ENCODE measurements at places on chromosomes 7 and 10.
A peak's percentile ranks its signal among the peaks of the same experiment; 100 is the strongest.

DNA sequence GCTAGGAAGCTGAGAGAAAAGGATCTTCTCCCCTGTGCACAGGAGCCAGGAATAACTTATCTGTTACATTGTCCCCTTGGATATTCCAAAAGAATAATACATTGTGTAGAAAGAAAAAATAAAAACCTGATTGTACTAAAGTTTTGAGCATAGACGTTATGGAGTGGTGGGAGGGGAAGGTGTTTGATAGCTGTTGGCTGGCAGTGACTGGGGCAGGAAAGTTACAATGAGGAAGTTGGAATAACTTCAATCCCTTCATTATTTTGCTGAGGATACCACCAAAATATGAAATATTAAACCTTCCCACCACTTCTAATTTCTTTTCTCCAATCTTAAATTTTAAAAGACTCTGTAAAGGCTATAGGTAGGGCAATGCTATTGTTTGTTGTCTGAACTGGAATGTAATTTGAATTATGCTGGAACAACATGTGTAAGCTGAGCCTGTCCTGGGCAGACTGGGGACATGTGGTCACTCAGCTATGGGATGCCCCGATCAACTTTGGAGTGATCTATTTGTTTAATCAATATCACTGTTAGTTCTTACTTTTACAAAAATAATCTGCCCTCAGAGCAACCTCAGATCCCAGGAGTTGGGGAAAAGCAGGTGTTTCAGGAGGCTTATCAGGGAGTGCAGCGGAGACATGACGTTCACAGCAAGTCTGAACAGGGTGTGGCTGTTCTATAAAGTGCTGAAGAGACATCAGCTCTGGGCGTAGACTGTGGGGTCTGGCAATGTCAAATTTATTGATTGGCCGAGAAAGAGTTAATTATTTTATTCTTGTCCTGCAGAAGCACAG is 20.8 kb downstream of the CYP3A43 start:
- no peak for DNase-seq

GRCh38 chr7:2680792-2681490 is 7.1 kb upstream of the AMZ1 start:
- peak; percentile 49 for DNase-seq

GRCh38 chr10:92001995-92002394 is 78.4 kb downstream of the BTAF1 start:
- DNase-seq, result no peak

- DNase-seq, result no peak
Measured at GRCh38 chr7:31633894-31634494, 53.0 kb upstream of the PPP1R17 start.

DNA sequence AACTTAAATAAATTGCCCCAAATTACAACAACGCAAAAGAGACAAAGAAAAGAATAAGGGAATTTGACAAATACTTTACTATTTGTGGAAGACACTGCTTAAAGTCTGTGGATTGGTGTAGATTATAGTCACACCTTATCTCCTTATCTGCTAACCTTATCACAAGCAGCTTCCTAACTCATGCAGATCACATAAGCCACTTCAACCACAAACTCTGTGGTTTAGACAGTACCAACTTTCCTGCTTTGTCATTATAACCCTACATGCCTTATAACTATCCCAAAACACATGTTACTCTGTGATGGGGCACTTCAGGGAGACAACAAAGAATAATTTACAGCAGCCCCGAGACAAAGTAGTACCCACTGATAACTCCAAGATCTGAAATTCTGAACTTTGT is 41.5 kb upstream of the PPP3CB start:
- no peak for DNase-seq

DNA sequence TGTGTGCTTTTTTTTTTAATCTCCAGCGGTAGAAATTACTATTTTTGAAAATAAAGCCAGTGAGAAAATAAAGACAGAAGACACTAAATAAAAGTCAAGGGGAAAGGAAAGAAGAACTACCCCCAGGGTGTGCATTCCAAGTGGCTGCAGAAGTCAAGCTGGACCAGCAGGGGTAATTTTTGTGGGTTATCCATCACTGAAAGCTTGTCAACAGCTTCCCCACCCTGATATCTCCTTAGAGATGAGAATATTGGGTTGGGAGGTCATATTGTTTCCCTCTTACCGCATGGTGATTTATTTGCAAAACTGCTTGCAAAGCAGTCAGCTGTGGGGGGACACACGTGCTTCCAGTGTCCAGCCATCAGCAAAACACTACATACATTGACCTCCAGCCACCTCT is 46.4 kb downstream of the FAM107B start:
- DNase-seq, result no peak

DNA sequence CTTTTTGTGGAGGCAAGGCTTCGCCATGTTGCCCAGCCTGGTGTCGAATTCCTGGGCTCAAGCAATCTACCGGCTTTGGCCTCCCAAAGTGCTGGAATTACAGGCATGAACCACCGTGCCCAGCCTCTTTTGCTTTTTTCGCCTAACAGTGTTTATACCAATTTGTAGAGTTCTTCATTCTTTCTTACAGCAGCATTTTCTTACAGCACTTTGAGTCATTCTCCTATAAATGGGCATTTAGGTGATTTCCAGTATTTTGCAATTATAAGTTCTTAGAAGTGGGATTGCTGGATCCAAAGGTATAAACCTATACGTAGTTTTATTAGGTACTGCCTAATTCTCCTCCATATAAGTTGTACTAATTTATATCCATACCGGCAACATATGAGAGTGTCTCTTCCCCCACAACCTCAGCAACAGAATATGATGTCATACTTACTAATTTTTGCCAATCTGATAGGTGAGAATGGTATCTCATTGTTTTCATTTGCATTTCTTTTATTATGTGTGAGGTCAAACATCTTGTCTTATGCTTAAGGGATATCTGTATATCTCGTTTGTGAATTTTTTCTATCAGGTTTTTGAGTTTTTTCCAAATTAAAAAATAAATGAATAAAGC is 39.1 kb downstream of the SUFU start:
- DNase-seq, result no peak

GRCh38 chr7:29609162-29610037 is 45.8 kb downstream of the PRR15 start:
- no peak for DNase-seq

Measured in stimulated activated CD4-positive, alpha-beta T cell treated with anti-CD3 and anti-CD28 coated beads, Interleukin-15, amount 100 ng/mL, for 48 hours (primary cell).